ENCODE measurements at places on chromosomes 5 and 9.

GRCh38 chr5:3226196-3226920, 369.3 kb upstream of the IRX1 start:
- no peak for DNase-seq

- DNase-seq, result no peak
Measured at GRCh38 chr5:52822437-52822836, 34.7 kb downstream of the ITGA1 start.

DNA sequence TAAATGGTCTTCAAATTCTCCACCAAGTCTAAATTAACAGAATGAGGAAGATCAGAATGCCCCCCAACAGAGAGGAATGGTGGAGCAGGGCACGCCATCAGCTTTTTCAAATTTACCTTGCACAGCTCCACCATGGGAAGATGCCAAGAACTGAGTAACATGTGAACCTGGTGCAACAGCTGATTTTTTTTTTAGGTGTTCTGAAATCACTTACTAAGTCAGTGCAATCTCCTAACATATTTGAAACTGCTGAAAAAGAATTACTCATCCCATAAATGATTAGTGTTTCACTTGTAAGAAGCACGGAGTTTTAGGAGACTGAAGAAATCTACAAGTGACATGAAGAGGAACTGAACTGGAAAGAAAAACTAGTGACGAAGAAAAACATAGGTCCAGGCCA, 5.1 kb downstream of the TMEM245 start:
- no peak for DNase-seq

GRCh38 chr9:32823551-32823950, 40.2 kb downstream of the TMEM215 start:
- DNase-seq, result no peak

GRCh38 chr9:128728298-128728697, 4.4 kb upstream of the ZDHHC12 start:
- no peak for DNase-seq

DNA sequence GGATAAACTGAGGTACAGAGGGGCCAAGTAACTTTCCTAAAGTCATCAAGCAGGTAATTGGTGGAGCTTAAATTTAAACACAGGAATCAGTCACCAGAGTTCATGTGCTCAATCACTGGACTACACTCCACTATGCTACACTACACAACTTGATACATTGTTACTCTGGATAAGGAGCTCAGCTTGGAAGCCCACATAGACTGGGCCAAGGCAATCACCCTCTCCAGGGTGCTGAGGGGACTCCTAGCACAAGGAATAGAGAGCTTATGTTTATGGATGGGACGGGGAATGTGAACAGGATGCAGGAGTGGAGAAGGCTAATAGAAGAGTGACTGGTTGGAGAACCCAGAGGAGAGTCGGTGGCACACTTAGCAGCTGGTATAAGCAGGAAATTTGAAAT, 113.5 kb upstream of the NFIB start:
- no peak for DNase-seq

- no peak for DNase-seq
Measured at GRCh38 chr9:92636627-92637026, 33.3 kb downstream of the IPPK start.

GRCh38 chr5:107887166-107887943, 216.6 kb upstream of the EFNA5 start:
- no peak for DNase-seq

GRCh38 chr5:80230269-80230992, 25.4 kb downstream of the SERINC5 start:
- no peak for DNase-seq

GRCh38 chr5:149902177-149902576, 42.4 kb downstream of the PDE6A start:
- DNase-seq, result no peak

GRCh38 chr9:122337556-122337929, 33.3 kb upstream of the PTGS1 start:
- no peak for DNase-seq

GRCh38 chr5:83590966-83591365, 119.4 kb downstream of the VCAN start:
- no peak for DNase-seq

DNA sequence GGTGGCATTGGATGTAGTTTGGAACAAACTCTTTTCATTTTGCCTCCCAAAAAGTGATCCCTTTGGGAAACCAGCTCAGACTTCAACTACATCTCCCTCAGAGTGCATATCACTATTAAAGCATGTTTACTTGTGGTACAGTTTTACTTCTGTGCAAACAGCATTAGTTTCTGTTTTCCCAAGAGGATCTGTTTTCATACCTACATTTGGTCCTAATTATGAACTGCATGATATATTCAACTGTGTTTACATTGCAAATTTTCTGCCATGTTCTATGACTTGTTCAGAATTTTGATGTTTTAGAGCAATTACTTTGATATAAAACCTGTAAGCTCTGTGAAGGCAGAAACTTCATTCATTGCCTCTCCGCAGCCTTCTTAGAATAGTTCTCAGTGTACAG, 681.5 kb upstream of the ACO1 start:
- no peak for DNase-seq

DNA sequence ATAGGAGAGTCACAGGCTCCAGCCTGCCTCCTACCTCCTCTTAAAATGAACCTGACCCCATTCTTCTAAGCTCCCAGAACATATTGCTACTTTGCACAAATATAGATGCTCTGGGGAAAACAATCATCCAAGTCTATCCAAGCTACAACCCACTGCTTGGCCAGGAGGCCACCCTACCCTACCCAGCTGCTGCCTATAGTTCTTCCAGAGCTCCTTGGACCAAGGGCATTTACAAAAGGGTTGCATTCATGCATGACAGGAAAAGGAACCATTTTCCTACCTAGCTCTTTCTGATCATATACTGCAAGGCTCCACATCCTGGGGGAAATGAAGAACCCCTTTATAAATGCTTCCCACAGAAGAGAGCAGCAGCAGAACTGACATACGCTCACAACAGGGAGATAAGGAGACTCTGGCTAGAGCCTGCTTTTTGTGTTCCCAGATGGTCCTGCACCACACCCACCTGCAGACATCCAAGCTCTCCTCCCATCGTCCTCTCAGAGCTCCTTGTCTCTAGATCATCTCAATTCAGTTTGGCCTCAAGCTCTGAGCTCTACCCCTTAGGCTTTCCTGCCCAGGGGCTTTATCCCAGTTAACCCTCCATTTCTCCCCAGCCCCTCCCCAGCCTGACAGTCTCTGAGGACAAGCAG, 185.5 kb downstream of the SPOCK1 start:
- DNase-seq, result no peak

DNA sequence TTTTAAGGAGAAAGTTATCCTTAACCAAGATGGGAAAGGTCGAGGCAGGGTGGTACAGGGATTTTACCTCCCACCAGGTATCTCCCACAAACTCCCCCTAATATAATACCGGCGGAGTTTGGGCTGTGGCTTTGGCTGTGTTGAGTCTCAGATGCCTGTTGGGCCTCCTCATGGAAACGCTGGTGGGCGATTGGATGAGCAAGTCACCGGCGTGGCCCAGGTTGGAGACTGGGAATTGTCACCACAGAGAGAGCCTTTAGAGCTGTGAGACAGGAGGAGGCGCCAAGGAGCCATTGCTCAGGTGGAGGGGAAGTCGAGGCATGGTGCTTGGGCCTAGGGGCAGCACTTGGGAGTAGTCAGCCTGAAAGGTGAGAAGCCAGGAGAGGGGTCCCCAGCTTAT, 3.4 kb upstream of the CAMSAP1 start:
- DNase-seq, result no peak

GRCh38 chr5:158755986-158756385, 343.7 kb downstream of the EBF1 start:
- no peak for DNase-seq

DNA sequence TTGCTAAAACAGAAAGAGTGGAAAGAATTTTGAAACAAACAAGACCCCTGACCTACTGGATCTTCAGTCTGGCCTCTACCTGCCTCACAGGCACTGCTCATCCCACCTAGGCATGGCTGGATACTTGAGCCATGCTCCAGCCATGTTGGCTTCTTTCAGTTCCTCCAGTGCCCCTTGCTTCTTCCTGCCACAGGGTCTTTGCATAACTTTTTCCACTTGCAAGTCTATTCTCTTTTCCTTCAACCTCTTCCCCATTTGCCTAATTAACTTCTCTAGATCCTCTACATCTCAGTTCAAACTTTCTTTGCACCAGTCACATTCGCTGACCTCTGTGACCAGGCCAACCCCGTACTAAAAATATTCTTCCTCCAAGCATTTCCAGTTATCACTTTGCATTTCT, 50.4 kb downstream of the STARD4 start:
- DNase-seq, result no peak

GRCh38 chr5:56147106-56147505, 86.0 kb downstream of the ANKRD55 start:
- no peak for DNase-seq

DNA sequence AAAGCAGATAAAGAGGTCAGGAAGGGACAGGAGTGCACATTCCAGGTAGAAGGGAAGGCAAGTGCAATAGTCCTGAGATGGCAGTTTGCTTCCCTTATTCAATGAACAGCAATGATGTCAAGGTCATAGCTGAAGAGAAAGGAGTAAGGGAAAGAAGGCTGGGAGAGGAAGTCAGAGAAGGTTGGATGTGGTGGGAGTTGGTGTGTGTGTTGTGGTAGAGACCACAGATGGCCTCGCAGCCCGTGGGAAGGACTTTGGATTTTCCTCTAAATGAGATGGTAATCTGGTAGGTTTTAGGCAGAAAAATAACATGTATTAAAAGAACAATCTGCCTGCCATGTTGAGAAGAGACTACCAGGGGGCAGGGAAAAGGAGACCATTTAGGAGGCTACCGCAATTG, 25.1 kb upstream of the LPAR1 start:
- DNase-seq, result no peak

- DNase-seq, result no peak
Measured at GRCh38 chr9:116238776-116239340, 85.3 kb downstream of the PAPPA start.

GRCh38 chr5:169550227-169550626, 33.3 kb upstream of the SPDL1 start:
- DNase-seq, result no peak

DNA sequence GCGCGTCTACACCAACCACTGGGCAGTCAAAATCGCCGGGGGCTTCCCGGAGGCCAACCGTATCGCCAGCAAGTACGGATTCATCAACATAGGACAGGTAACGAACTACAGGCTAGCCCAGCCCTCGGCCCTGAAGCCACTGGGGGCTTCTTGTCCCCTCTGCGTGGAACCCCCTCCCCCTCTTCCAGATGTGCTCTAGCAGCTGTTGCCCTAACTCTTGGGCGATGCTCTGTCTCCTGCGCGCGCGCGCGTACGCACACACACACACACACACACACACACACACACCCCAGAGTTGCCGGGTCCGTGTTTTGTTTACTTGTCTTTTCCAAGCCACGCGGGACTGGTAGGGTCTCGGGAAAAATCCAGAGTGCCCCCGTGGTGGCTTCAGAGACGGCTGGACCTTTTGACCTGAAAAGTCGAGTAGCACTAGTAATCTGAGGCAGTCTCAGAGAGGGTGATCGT, 836 bp downstream of the PCSK5 start:
- no peak for DNase-seq
